ENCODE measurements at places on chromosomes 16 and 17.

GRCh38 chr16:1443980-1444729 is at the start of gene CCDC154:
Gene CCDC154, minus strand, starts transcription at chr16:1444556. Its CDS starts 234 bp downstream, at chr16:1444322.
- DNase-seq: no peak

DNA sequence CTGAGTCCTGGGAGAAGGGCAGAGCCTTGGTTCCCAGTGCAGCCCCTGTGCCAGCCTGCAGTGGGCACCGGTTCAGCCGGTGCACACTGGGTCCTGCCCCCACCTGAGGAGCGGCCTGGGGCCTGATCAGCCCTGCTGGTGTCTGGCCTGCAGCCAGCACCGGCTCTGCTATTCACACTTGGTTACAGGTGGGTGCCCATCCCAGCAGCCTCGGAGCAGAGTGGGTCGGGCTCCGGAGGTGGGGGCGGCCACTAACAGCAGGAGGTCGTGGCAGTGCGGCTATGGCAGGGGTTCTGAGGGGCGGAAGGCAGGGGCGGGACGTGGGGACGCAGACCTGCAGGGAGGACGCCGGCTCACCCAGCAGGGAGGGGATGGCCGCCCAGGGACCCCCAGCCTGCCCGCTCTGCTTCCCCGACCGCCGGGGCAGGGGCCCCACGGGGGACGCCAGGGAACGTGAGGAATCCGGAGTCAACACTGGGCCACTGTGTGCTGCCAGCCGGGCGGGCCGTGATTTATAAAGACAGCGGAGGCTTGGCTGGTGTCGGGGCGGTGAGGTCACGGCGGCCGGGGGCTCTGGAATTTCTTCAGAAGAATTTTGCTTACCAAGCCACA is 20.3 kb downstream of the METRNL start:
- no peak for DNase-seq

- DNase-seq: no peak
Observed at GRCh38 chr16:74123826-74124225, 172.8 kb upstream of the PSMD7 start.

GRCh38 chr17:43051969-43052368 is 26.9 kb downstream of the RND2 start:
- DNase-seq: no peak

DNA sequence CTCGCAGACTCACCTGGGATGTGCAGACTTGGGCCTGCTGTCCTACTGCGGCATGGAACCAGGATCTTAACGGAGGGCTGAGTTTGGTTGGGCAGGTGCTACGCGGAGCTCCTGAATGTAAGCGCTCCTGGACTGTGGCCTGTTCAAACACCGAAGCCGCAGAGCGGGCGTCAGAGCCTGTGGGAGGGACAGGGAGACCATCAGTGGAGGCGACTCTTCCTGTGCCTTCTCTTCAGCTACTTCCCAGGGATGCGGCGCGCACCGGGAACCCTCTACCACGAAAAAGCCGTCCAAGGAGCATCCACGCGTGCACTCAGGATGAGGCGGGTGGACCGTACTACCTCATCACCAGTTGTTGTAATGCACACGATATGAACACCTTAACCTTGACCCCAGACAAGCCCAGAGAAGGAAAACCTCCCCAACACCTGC is 2.0 kb downstream of the USP36 start:
- no peak for DNase-seq

DNA sequence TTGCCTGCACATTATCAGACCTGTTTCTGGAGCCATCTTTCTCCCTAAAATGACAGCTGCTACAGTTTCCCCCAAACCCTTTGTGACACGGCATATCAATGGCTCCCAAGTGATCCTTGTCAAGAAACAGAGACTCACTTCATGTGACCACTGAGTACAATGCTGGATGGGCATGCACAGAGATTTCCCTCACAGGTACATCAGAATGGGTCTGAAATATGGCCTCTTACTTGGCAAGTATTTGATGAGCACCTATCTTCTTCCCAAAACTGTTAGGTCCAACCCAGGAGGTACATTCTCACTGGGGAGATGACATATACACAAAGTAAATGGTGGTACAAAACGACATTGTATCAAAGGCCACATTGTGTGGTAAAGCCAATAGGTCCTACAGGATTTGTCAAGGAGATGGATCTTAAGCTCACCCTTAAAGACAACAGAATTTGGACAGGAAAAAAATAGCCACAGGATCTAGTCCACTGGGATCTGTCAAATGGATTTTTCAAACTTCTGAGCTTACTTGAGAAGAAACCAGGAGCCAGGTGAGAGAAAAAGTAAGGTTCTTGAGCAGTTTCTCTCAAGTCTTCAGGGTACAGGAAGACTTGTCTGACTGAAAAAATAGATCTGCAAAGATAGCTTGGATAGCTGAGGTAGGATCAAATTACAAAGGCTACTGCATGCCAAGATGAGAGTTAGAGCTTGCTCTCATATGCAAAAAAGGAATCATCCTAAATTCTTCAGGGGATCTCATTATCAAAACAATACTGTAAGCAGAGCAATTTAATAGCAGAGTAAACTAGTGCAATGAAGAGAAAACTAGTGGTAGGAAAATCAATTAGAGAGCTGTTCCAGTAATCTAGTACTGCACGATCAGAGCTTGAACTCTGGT is 28.8 kb downstream of the RNF43 start:
- no peak for DNase-seq

DNA sequence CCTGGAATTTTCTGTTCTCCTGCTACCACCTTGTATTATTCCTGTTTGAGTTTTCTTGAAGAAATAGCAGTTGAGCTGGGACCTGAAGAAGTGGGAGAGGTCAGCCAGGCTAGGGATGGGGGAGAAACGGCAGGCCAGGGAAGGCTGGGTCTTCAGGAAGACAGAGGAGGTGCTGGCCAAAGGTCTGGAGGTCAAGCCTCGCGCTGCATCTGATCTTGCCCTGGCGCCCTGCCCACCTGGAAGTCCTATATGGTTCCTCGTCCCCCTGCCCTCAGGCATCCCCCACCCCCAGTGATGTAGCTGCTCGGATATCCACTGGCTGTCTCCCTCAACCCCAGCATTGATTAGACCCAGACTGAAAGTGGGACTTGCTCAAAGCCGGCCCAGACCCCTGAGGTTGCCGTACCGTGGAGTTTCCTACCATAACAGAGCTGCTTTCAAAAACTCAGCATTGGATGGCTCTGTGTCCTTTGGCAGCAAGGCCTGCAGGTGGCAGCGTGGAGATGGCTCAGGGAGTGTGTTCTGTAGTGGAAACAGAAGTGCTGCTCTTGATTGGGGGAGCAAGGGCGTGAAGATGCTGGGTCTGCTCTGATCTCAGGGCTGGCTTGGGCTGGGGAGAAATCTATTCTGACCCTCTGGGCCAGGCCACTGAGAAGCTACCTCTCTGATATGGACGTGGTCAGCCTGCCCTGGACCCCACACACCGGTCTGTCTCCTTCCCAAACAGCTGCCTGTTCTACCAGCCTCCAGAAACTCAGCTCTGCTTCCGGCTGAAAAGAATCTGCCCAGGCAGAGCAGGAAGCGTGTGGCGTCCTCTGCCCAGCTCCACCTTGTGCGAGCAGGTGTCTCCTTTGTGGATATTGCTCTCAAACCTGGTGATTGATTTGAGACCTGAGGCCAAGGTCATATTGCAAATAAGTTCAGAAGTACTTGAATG is 107.0 kb upstream of the CACNG5 start:
- peak; percentile 56 for DNase-seq

DNA sequence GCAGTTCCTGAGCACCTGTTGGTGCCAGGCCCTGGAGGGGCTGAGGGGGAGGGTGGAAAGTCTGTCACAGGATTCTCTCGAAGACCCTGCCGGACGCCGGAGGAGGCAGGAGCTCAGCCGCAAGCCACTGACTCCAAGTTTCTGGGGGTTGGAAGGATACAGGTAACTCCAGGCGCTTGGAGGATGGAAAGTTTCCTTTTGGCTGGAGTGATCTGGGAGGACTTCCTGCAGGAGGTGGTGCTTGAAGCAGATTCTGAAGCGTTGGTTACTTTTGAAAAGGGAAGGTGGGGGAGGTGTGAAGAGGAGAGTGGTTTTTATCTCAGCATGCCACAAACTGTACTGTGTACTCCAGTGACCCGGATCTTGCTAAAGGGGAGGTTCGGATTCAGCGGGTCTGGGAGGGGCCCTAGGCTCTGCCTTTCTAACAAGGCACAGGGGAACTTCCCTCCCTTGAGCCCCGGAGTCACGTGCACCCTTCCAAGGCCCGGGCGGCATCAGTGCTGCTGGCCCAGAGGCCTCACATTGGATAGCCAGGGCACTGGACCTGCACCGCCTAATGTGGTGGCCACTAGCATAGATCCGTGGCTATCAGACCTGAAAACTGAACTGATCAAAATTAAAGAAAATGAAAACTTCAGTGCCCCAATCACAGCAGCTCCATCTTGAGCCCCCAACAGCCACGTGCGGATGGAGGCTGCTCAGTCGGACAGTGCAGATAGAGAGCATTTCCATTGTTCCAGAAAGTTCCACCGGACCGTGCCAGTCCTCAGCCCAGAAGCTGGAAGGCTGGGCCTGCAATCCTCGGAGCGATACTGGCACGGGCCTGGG is 42.2 kb upstream of the GSE1 start:
- DNase-seq: no peak

GRCh38 chr16:75401691-75402090 is 31.6 kb downstream of the CFDP1 start:
- DNase-seq: no peak

GRCh38 chr17:32551186-32551955 is 64.6 kb downstream of the CDK5R1 start:
- no peak for DNase-seq

GRCh38 chr17:73261952-73262675 is 434 bp upstream of the CPSF4L start:
- peak; percentile 60 for DNase-seq

DNA sequence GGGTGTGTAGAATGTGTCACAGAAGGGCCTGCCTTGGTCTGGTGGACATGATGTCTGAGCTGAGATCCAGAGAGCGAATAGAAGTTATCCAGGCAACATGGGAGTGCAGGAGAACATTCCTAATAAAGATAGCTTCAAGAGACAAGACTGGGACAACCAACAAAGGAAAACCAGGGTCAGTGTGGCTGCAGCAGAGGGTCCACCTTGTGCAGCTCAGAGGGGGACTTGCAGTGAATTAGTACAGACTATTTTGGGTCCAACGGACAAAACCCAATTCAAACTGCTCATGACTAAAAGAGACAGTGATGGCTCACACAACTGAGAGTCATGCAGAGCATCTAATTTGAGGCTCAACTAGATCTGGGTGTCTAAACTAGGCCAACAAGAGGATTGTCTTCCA is 192.1 kb downstream of the CBLN1 start:
- DNase-seq: no peak

DNA sequence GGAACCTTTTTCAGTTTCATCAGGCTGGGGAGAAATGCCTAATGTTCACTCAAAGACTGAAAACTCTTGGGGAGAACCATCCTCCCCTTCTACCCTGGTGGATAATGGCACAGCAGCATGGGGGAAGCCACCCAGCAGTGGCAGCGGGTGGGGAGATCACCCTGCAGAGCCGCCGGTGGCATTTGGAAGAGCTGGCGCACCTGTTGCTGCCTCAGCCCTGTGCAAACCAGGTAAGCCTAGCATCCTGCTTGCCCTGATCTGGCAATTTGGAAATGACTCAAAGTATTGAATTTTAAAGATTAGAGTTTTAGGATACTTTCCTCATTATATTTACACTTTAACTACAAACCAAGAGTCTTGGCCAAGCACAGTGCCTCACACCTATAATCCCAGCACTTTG is 63.8 kb downstream of the TMC6 start:
- no peak for DNase-seq

- DNase-seq: no peak
Observed at GRCh38 chr16:50334106-50334975, 34.4 kb downstream of the BRD7 start.

GRCh38 chr17:82019690-82020571 is 2.7 kb downstream of the CENPX start:
- no peak for DNase-seq

All from putamen (tissue), 1 donor.